ENCODE measurements at places on chromosomes 2 and 18.
A peak's percentile ranks its signal among the peaks of the same experiment; 100 is the strongest.

GRCh38 chr2:230650585-230651137 lies 62.0 kb upstream of the CAB39 start:
- no peak for DNase-seq

DNA sequence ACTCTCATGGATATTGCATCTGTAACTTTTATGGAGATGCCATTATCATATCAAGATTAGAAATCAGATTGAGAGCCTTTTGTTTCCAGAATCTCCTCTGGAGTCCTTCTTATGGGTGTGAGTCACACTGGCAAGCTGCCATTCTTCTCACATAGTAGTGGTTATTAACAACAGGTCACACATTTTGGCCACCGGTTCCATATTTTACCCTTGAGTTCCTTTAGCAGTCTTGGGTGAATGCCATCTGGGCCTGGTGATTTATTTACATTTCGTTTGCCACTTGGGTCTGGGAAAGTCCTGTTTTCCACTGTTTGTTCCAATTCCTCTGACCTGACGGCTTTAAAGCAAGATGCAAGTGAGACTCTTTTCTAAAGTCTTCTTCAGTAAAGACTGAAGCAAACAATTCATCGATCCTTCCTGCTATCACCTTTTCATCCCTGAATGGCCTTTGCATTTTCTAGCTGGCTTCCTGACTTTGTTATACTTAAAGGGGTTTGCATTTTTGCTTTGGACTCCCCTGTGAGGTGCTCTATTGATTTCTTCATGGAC lies 80.5 kb upstream of the CAVIN2 start:
- DNase-seq: peak; percentile 87

DNA sequence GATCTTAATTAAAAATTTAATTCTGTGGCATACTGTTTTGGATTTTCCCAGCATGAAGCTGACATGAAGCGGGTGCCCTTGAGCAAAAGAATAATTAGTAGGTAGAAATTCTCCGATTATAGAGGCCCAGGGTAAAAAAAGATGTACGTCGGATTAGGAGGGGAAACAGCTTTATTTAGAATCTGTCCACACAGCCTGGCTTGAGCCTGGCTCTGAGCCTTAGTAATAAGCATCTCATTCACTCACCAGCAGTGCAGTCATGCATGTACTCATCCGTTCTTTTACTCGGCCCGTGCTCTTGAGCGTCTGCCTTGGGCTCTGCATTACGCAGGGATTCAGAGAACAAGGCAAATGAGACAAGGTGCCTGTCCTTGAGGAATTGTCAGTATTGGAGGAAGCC lies 219.3 kb downstream of the AGAP1 start:
- DNase-seq: no peak

GRCh38 chr2:99936065-99936464 lies 206.3 kb downstream of the AFF3 start:
- DNase-seq: no peak

- DNase-seq: peak; percentile 10
These were observed 1043.9 kb downstream of the TMEM182 start for GRCh38 chr2:103805746-103806145.

DNA sequence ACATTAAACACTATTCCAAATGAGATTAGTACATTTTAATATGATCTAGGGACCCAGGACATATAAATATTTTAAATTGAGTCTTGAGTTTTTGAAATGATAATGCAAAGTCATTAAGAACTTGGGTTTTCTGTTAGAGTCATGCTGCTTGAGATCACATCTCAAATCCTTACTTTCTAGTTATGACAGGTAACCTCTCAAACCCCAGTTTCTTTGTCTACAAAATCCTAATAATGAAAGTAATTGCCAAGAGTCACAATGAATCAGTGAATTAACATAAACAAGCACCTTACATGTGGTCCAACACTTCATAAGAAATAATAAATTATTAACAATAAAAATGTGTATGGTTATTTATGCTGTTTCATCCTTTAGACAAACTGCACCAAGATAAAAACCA lies 607.6 kb downstream of the LRP1B start:
- DNase-seq: no peak

- DNase-seq: peak; percentile 50
These were observed 83.8 kb downstream of the CLHC1 start for GRCh38 chr2:55148269-55148668.

DNA sequence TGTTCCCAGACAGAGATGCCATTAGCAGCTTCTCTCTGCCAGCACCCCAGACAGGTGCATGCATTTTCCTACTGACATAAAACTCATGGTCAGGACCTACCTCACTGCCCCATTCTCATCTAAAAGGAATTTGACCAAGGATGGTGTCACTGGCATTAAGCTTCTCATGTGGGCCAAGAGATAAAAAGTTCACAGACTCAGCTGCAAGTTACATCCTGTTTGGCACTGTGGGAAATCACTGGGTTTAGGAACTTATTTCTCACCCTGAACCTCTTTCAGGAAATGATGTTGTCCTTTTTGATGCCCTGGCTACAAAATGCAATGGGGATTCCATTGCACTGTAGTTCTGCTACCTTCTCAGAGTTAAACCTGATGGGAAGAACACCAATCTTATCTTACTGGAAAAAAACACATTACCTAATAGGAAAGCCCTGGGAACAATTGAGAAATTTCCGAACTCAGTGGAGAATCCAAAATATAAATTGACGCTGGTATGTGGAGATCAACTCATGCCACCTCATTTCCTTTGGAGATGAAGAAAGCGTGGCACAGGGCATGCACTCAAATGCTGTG lies 252.1 kb upstream of the COPS8 start:
- no peak for DNase-seq

DNA sequence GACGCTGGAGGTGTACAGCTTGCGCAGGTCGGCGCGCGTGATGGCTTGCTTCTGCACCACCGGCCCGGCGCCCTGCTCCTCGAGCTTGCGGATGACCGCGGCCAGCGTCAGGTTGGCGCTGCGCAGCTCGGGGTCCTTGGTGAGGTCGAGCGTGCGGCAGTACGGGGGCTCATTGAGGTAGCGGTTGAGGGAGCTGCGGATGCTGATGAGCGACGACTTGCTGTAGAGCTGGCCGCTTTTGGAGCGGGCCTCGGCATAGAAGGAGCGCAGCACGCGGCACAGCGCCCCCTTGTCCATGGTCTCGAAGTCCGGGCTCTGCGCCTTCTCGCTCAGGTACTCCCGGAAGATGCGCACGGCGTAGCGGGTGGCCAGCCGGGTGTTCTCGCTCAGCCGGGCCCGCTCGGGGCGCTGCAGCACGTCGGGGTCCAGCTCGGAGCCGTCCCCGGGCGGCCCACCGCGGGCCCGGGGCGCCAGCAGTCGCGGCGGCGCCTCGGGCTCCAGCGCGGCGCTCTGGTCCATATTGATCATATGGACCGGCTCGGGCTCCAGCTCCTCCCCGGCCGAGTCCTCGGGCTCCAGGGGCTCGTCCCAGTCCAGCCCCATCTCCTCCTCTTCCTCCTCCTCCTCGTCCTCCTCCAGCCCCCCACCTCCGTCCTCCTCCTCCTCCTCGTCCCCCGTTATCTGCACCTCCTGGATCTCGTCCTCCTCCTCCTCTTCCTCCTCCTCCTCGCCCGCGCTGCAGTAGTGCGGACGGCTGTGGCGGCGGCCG lies 523 bp downstream of the KCTD1 start:
- peak; percentile 79 for DNase-seq

DNA sequence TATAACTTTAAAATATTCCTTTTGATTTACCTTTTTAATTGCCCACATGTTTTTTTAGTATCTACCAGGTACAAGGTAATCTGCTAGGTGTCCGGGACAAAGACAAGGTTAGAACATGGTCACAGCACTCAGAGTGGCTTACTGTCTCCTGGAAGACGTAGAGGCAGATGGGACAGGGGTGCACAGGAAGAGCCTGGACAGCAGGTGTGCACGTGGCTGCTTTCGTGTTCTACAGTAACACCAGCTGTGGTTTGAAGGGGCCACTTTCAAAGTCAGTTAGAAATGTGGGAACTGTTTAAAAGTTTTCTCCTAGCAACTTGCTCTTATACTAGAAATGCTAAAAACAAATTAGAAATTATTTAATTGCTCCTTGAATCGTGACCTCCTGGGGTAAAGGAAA lies 102.9 kb upstream of the ALPP start:
- DNase-seq: no peak

- no peak for DNase-seq
These were observed 54.6 kb downstream of the INHBB start for GRCh38 chr2:120400551-120400950.

- no peak for DNase-seq
These were observed 36.6 kb upstream of the DSC1 start for GRCh38 chr18:31199190-31199769.

GRCh38 chr2:133177196-133177595 lies 391.1 kb downstream of the NCKAP5 start:
- peak; percentile 27 for DNase-seq

GRCh38 chr18:13450289-13451212 lies 232.0 kb downstream of the LDLRAD4 start:
- DNase-seq: no peak

GRCh38 chr2:187719510-187719909 lies 165.3 kb upstream of the TFPI start:
- no peak for DNase-seq

DNA sequence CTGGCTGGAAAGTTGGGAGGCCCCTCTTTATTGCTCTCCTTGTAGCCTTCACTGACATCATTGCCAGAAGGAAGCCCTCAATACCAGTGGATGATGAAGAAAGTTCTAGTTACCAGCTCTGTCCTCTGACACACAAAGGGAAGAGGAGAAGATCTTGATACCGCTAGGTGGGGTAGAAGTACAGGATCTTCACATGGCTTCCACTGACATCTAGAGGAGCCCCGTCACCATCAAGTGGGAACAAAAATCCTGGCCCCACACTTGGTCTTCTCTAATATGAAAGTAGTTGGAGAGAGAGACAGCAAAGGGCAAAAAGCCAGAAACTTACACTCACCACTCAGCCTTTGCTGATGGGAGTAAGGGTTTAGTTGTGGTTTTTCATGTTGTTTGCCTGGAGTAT lies 12.4 kb downstream of the XIRP2 start:
- DNase-seq: peak; percentile 2

GRCh38 chr2:220904015-220904414 lies 668.1 kb downstream of the EPHA4 start:
- peak; percentile 14 for DNase-seq

- DNase-seq: no peak
These were observed 54.2 kb upstream of the SEMA4C start for GRCh38 chr2:96923810-96924774.

DNA sequence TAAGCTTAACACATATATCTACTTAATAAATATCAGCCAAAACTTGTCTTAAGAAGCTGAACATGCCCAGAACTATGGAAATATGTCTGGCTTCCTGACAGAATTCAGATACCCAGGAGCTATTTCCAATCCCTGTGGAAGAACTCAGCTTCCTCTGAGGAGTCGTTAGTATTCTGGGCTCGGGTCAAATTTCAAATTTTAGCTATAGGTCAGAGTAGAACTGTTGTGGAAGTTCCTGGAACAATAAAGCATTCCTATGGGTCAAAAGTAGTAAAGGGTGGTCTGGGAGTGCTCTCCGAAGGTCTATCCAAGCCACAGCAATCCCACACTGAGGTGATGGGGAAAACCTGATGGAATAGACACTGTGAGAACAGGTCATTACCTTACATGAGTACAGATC lies 342.7 kb upstream of the CHST9 start:
- DNase-seq: peak; percentile 3

DNA sequence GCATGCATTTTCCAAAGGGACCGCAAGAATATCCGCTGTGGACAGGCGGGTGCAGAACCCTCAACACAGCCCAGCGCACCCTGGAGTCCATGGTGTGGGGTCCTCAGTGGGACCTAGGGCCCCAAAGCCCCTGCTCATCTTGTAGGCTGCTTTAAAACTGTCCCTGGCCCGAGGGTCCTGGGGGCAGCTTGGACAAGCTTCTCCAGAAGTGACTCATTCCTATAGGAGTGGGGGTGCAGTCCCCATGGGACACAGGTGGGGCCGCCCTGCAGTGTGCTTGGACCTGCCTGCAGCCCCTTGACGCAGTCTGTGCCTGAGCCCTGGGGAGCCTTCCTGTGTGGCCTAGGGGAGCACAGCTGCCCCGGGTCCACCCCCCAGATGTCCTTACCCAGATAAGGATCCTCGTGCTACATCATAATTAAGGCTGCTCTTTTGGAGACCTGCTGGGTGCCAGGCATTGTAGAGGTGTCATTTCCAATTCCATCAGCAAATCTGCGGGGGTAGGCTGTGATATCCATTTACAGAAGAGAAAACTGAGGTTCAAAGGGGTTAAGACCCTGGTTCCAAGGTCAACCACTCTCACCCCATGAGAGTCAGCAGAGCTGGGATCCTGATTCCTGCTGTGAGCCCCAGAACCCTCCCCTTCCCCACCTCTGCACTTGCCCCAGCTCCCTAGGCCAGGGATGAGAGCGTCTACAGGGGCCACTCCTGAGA lies 1.7 kb upstream of the HS6ST1 start:
- no peak for DNase-seq

DNA sequence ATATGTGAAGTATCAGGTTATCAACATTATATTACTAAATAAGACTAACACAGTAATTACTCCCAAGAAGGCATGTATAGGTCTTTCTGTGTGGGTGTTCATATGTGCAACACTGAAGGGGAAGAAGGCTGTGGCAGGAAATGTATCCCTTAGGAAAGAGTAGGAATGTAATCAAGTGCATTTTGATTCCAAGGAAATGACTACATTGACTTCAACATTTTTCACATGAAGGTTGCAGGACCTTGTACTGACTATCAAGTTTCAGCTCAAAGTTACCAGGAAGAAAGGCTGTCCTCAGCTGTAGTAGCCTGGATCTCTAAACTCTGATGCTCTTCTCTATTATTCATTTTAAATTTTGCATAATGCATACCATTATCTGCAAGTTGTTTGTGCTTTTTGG lies 680.8 kb downstream of the NYAP2 start:
- DNase-seq: peak; percentile 86

Data from fibroblast of upper back skin (primary cell).